ENCODE measurements at places on chromosomes 2 and 18.
A peak's percentile ranks its signal among the peaks of the same experiment; 100 is the strongest.

- no peak for DNase-seq
Observed at GRCh38 chr2:75246441-75247167, 47.3 kb upstream of the TACR1 start.

DNA sequence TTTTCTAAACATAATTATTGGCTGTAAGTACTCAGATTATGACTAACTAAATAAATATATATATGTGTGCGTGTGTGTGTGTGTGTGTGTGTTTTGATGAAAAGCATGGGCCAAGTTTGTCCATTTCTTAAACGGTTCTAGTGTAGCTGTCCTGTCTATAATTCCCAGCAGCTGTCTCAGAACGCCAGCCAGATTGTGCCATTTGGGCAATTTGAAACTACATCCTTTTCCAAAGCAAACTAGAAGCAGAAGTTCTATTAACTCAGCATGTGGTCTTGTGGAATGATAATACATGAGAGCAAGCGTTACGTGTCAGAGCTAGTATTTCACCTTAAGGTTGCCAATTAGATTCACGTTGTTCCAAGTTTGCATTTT lies 1.7 kb downstream of the ARHGAP28 start:
- no peak for DNase-seq

- DNase-seq: peak; percentile 7
Observed at GRCh38 chr2:12555012-12555645, 161.6 kb upstream of the TRIB2 start.

GRCh38 chr18:22427822-22428549 lies 10.3 kb upstream of the CTAGE1 start:
- DNase-seq: no peak

DNA sequence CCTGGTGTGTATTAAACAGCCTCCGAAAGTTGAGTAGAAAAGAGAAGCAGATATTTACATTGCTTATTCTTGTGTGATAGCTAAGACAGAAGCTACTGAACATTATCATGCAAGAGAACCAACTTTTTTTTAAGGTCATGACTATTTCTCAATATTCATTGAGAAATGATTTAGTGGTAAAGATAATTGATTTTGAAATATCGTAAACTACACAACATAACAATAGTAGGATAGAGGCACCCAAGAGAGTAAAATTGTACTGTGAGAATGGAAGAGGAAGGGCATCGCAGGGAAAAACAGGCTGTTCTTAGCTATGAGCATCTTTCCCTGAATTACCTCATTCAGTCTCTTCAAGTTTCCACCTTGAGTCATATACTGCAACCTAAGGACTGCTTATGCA lies 25.2 kb downstream of the HRH4 start:
- DNase-seq: no peak

- no peak for DNase-seq
Observed at GRCh38 chr2:112869258-112869842, 32.8 kb upstream of the IL1B start.

GRCh38 chr18:54134053-54134452 lies 90.4 kb downstream of the MBD2 start:
- no peak for DNase-seq

DNA sequence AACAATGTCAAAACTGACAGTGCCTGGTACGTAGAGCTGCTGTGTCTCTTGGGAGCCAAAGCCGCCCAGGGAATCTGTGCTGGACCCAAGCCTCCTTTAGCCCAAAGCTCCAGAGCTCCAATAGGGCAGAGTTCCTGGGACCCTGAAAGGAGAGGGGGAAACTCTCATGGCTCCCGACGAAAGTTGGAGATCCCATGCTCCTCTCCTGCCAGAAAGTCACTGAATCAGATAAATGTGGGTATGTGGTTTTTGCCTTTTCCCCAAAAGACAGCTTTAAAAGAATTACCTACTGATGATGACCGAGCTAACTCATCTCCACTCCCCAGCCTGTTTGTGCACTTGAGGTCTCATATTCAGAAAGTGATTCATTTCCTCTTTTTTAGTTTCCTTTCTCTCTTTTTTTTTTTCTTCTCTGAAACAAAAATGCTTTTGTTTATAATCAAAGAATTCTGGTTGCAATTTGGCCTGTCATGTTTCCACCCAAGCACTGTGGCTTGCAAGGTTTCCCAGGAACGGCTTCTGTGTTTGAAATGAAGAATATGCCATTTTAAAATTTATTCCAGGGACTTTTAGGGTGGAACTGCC lies 14.1 kb upstream of the PMAIP1 start:
- DNase-seq: no peak

Measured in stimulated activated CD8-positive, alpha-beta memory T cell treated with anti-CD3 and anti-CD28 coated beads, Interleukin-7, amount 100 ng/mL, for 48 hours (primary cell).